ENCODE measurements at places on chromosomes 7 and 10. TPM values are rescaled to one million over a fixed set of nuclear protein-coding genes. Genes with fewer than 3 reads are reported as not detected.

DNA sequence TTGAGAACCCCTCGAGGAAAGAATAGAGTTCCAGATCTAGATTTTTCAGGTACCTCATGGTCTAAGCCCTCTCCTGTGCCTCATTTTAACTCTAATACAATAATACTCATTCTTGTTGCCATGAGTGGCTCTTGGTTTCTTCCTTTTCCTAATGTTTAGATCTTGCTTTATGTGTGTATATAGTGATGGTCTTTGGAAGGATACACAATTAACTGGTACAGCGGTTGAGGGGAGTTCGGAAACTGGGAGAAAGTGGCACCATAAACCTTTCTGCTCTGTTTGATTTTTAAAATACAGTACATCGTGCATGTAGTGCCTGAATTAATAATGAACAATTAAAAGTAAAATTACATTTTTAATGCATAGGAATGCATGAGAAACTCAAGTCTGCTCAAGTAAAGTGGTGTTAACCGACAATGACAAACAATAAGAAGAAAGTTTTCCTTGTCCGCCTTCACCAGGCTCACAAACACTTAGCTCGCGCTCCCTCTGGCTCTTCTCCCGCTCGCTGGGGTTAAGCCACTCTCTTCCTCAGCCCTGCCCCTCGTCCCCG lies 386 bp upstream of the EIF4EBP2 start:
- no peak for DNase-seq

DNA sequence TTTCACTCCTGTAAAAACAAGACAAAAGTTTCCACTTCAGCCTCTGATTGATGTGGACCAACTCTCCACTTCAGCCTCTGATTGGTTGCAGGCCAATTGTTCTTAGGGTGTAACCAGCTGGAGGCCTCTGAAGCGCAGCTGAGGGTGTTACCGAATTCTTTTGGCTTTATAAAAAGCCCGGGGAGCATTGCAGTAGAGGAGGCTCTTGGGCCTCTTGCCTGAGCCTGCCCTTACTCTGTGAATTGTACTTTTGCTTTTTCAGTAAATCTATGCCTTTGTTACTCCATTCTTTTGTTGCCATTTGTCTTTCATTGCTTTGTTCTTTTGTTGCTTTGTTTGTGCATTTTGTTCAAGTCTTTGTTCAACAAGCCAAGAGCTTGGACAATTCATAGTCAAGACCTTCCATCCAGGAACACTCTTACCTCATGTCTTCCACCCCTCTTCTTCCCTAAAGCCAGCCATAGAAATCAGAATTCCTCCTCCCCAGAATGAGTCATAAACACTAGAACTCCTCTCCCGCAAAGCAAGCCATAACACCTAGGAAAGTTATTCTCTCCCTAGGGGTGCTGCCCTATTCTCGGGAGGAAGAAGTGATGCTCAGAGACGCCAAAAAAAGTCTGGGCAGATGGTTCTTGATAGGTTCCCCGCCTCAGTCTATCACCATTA lies 53.5 kb upstream of the ARMC3 start:
- no peak for DNase-seq

- DNase-seq = no peak
Observed at GRCh38 chr7:16463520-16463919, 2.0 kb downstream of the SOSTDC1 start.

GRCh38 chr10:105185161-105185560 lies 544.1 kb downstream of the SORCS3 start:
- no peak for DNase-seq

GRCh38 chr10:11450427-11450826 lies 161.0 kb downstream of the USP6NL start:
- no peak for DNase-seq

- DNase-seq = no peak
Observed at GRCh38 chr7:105473163-105473562, 48.9 kb downstream of the PUS7 start.

FKBP6 gene
- not detected for total RNA-seq

DNA sequence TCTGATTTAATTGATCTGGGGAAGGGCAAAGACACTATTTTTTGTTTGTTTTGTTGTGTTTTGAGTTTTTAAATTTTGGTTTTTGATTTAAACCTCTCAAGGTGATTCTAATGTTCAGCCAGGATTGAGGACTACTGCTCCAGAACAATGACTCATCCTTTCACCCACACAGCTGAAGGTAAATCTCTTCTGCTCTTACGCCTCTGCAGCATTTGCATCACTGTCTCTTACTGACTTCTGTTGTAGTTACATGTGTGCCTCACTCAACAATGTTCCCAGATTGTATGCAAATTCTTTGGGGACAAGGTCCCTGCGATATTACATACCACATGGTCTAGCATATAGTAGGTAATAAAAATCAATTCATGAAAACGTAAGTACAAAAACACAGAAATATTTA lies 467.5 kb upstream of the LRRN3 start:
- DNase-seq = no peak

OR6V1 gene
- total RNA-seq = not detected

PRKRIP1 gene
- total RNA-seq = 28.3 TPM

- no peak for DNase-seq
Observed at GRCh38 chr7:1716263-1717094, 46.4 kb downstream of the ELFN1 start.

IGFBP3 gene
- 1.3 TPM for total RNA-seq

Measured in activated T-helper 1 cell treated with anti-CD3 and anti-CD28 coated beads, Interleukin-12 subunit alpha, Interleukin-12 subunit beta, Interleukin-2, Interleukin-4 antibody, amounts not matched to agents 30 ng/mL and 10 ng/mL and 1 ng/mL, durations not matched to agents 14 hours and 24 hours and 36 hours (primary cell).